ENCODE measurements at places on chromosomes 12 and 14. TPM values are rescaled to one million over a fixed set of nuclear protein-coding genes. Genes with fewer than 3 reads are reported as not detected.

The CYP46A1 gene
- polyA plus RNA-seq = 5.4 TPM

The CCDC175 gene
- not detected for polyA plus RNA-seq

The TMEM63C gene
- polyA plus RNA-seq = 14.6 TPM

The SLC7A8 gene
- 0.21 TPM for polyA plus RNA-seq

The TPPP2 gene
- polyA plus RNA-seq = not detected

The BCL11B gene
- 104 TPM for polyA plus RNA-seq

The MAGOHB gene
- 63.5 TPM for polyA plus RNA-seq

The TAS2R20 gene
- 1.9 TPM for polyA plus RNA-seq

The CFAP54 gene
- polyA plus RNA-seq = 1.1 TPM

The PPM1H gene
- polyA plus RNA-seq = 3.9 TPM

The KRT82 gene
- polyA plus RNA-seq = not detected

The YBX3 gene
- 3.4 TPM for polyA plus RNA-seq

The PPP1R36 gene
- polyA plus RNA-seq = not detected

The PYM1 gene
- polyA plus RNA-seq = 45.7 TPM

The LBHD2 gene
- not detected for polyA plus RNA-seq

The ZDHHC22 gene
- polyA plus RNA-seq = 5.1 TPM

The AICDA gene
- polyA plus RNA-seq = not detected

The SLC2A14 gene
- polyA plus RNA-seq = not detected

The MYL6B gene
- polyA plus RNA-seq = 376 TPM

The ABCB9 gene
- polyA plus RNA-seq = 19.5 TPM

The SLC10A1 gene
- not detected for polyA plus RNA-seq

The MORN3 gene
- polyA plus RNA-seq = 1.1 TPM

The RITA1 gene
- polyA plus RNA-seq = 22.8 TPM

The LMNTD1 gene
- not detected for polyA plus RNA-seq

Data from neural cell (in vitro differentiated cells).